ENCODE measurements at places on chromosomes 4 and X. TPM values are rescaled to one million over a fixed set of nuclear protein-coding genes. Genes with fewer than 3 reads are reported as not detected.

The GJB1 gene
- total RNA-seq: 0.26 TPM

The HMX1 gene
- not detected for total RNA-seq

The PABPC4L gene
- total RNA-seq: not detected

The ELF2 gene
- total RNA-seq: 48.2 TPM

The TLR8 gene
- 0.17 TPM for total RNA-seq

The RTL5 gene
- 3.0 TPM for total RNA-seq

The EOLA1 gene
- total RNA-seq: 25.7 TPM

The SPANXN5 gene
- total RNA-seq: not detected

The SPIN2A gene
- total RNA-seq: 1.6 TPM

The ARHGEF38 gene
- not detected for total RNA-seq

The CDS1 gene
- 0.33 TPM for total RNA-seq

The UGT2B10 gene
- not detected for total RNA-seq

The SMC1A gene
- 117 TPM for total RNA-seq

The PPM1K gene
- total RNA-seq: 81.4 TPM

The CDKN2AIP gene
- total RNA-seq: 39.8 TPM

The GAR1 gene
- total RNA-seq: 22.7 TPM

The CENPVL3 gene
- total RNA-seq: not detected

The ZAR1 gene
- not detected for total RNA-seq

The RHOXF2 gene
- not detected for total RNA-seq

The CPLX1 gene
- total RNA-seq: 5.0 TPM
